HFFc6 (cell line): ENCODE measurements at places on chromosomes 1 and 21.

DNA sequence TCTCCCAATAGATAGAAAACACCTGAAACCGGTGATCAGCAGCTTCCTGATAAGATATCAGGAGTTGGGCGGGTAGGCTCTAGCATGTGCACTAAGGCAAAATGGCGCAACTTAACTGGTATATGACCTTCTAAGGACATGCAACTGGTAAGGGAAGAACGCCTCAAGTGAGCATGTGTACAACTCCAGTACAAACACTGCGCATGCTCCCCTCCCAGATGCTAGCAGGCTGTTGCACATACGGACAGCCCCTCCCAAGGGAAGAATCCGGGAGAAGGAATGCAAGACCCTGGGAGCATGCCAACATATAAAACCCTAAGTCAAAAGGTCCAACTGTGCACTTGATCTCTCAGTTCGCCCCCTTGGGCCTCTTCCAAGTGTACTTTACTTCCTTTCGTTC is 110.8 kb downstream of the TSEN15 start:
- DNase-seq, result no peak

DNA sequence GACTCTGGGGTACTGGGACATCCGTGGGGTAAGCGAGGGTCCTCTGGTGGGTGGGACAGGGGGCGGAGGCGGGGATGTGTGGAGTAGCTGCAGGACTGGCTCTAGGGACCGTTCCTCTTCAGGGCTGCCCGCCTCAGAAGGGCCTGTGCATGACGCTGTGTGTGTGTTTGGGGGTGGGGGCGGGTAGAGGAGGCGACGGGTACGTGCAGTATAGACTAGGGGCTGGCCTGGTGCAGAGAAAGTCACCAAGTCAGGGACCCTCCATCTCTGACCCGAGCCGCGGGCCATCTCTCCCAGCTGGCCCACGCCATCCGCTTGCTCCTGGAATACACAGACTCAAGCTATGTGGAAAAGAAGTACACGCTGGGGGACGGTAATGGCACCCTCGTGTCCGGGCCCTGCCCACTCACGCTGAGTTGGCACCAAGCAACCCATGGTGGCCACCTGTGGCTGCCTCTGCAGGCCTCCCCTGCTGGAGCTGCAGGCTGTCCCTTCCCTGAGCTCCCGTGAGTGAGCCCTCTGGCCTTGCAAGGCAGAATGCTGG is 342 bp downstream of the GSTM5 start:
- DNase-seq, result no peak

DNA sequence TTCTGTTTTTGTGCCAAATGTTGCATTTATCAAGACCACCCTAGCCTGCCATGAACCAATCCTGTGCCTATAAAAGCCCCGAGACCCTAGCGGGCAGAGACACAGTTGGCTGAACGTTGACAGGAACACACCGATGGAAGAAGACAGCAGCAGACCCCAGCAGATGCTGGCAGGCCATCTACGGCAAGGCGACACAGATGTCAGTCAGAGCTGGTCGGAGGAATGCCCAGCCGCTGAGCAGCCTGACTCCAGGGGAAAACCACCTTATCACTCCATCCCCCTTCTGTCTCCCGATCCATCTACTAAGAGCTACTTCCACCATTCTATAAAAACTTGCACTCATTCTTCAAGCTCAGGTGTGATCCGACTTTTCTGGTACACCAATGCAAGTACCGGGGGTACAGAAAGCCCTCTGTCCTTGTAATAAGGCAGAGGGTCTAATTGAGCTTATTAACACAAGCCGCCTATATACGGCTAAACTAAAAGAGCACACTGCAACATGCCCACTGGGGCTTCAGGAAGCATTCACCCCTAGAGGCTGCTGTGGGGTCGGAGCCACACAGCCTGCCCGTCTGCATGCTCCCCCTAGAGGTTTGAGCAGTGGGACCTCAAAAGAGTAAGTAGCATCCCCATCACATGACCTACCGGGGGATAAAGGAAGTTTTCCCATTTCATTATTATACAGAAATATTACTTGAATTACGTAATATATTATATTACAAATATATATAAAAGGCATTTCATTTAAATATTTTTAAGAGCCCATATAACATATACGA is 1156.3 kb upstream of the B3GALT2 start:
- no peak for DNase-seq

- DNase-seq, result no peak
Observed at GRCh38 chr1:87979079-87979478, 650.4 kb downstream of the LMO4 start.

GRCh38 chr1:95039360-95040031 is 33.3 kb downstream of the ALG14 start:
- no peak for DNase-seq

DNA sequence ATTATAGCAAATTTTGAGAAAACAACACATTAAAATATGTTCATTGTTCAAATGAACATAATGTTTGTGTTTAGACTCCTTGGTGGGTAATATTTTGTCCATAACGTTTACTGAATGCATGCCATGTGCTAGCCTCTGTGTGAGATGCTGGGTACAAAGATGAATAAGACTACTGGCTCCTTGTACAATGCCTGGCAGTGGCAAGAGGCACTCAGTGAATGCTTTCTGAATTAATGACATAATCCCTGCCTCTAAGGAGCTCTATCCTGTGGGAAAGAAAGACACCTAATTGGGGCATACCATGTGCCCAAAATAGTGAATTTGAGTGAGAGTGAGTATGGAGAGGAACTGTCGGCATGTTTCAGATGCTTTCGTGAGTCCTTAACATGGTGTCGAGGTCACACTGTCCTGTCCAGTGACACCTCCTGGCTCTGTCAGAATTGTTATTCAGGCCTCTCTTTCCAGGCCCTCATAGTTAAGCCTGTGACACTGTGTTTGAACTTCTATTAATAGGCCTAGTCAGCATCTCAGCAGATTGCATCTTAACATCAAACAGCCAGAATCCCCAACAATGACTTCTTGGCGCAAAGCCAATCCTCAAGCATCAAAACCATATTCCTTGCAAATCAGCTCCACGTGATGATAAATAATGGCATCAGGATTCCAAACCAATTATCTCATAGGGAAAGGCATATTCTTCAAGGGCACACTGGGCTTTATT is 32.8 kb upstream of the S1PR1 start:
- peak; percentile 86 for DNase-seq

GRCh38 chr1:46749404-46749803 is 30.5 kb upstream of the EFCAB14 start:
- peak; percentile 9 for DNase-seq

DNA sequence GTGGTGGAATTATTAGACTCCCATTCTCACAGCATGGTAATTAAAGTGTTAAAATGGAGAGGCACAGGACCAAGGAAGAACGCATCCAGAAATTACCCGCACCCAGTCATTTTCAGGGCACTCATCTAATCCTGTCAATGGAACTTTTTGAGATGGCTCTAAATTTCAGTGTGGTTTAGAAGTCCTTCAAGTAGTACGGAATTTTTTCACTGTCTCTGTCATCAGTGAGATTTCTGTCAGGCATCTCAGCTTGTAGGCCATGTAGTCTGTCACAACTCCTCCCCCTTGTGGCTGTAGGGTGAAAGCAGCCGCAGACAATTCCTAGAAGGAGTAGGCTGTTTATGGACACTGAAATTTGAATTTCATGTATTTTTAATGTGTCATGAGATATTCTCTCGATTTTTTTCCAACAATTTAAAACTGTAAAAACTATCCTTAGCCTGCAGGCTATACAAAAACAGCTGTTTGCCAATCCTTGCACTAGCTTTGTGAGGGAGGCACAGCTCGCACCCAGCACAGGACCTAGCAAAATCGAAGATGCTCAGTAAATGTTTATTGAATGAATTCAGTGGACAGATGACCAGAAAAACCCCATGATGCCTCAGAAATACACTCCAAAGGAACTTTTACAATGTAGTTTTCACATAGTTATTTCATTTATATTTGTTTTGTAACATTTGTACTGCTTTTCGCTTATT is 6.6 kb upstream of the NUP133 start:
- peak; percentile 81 for DNase-seq

DNA sequence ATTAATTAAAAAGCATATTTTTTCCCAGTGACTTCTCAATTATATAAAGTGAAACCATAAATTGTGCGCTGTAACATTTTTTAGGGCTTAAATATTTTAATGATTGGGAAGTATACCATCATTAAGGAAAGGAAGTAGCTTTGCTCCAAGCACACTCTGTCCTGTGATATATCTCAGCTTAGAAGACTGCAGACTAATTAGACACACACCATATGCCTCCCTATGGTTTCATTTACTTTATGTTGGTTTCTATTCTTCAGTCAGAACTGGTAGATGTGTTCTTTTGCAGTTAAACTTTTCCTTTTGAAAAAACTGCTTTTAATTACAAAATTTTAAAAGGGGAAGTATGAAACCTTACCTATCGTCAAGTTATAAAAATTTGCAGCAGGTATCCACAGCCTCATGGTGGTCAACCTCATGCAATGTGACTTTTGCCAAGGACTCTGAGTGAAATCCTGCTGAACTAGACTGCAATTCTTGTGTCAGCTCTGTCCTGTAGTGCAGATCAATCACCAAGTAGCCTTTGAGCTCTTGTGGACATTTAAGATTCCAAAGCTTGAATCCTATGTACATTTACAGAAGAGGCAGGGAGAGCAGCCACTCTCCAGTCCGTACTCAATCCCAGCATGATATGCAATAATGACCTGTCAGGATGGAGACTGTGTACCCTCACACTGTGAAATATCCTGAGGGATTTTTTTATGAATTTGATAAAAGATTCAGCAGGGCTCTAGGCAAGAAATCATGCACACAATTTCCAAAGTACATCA is 149.1 kb downstream of the AMY1C start:
- DNase-seq, result no peak

GRCh38 chr21:46180778-46181391 is 3.4 kb downstream of the SPATC1L start:
- no peak for DNase-seq
